Brain pericyte (primary cell): ENCODE measurements at places on chromosomes 4 and X.

GRCh38 chr4:126583509-126583908, 1049.2 kb upstream of the INTU start:
- DNase-seq: no peak

DNA sequence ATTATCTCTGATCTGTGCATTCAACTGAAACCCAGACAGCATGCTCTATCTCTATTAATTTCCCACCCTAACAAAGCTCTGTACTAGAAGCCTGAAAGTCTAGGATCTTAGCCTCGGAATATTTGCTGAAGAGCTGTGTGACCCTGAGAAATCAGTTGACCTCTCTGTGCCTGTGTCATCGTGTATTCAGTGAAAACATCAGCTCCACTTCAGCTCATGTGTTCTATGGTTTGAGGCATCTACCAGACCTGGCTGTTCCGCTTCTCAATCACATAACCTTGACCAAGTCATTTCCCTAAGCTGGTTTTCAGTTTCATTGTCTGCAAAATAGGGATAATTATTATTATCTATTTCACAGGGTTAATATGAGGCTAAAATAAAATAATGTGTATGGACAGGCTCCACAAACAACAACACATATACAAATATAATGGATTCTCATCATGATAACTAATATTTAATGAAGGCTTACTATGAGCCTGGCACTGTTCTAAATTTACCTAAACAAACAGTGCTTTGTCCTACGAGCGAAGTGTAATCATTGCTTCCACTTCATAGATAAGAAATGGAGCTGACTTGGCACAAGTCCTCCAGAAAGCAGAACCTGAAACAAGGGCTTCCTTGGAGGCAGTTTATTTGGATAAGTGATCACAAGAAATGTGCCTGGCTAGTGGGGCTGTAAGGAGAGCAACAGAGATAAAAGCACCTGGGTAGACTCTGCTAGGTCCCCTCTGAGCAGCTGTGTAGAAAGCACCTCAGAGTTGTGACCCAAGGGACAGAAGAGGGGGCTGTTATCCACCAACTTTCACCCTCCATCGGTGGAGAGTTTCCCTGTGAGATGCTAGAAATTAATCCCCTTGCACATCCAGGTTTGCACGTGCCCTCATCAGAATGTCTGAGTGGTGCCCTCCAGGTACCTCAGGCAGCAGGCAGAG, 356.9 kb downstream of the RAB28 start:
- no peak for DNase-seq

DNA sequence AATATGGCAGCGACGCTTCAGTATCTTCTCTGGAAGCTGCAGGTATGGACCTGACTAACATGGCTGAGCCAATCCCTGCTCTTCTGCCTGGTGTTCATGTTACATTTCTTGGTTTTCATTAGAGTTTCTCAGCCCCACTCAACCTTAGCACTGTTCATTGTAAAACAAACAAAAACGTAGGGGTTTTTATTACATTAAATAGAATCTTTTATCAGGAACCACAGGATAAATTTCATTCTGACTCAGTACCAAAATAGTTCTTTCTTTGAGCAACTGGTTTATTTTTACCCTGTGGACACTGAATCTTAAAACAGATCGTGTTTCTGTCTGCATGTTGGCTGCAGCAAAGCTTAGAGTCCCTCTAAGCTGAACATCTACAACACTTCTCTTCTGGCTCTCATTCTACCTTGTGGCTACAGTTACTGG, 27.1 kb downstream of the FHIP1A start:
- DNase-seq: no peak

GRCh38 chrX:9873952-9874351, 87.7 kb downstream of the SHROOM2 start:
- DNase-seq: no peak

DNA sequence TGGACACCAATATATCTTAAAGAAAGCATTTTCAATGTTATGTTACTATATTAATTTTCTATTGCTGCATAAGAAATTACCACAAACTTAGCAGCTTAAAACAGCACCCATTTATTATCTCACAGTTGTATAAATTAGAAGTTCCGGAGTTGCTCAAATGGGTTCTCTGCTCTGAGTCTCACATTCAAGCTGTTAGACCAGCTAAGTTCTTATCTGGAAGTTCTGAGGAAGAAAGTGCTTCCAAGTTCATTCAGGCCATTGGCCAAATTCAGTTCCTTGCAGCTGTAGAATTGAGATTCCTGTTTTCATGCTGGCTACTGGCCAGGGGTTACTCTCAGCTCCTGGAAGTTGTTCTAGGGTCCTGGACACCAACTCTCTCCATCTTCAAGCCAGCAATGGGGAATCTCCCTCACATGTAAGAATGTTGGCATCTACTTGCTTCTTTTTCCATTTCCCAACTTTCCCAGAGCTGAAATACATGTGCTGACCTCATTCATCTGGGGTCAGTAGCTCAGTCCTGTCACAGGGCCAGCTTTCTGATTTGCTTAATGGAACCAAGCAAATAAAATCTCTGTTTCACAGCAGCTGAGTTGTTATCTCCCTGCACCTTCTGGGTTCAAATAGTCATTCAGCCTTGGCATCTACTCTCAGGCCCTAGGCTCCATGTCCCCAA, 99.6 kb upstream of the INTU start:
- DNase-seq: peak; percentile 16

DNA sequence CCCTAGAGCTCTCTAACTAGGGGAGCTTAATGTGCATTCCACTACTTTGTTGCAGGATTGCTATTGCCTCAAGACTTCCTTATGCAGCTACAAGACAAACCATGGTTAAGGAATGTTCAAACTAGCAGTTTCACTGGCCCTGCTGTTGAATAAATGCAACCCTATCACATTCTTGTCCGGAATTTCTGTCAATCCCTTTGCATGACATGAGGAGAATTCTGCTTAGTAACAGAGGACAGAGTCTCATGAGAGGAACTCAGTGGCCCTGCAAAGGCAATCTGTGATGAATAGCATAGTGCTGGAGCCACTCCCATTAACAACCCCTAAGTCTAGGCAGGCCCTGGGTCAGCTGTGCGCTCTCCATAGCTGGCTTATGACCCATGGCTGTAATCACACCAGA, 30.7 kb upstream of the SGMS2 start:
- DNase-seq: no peak

GRCh38 chr4:144202081-144202480, 61.6 kb upstream of the GYPA start:
- no peak for DNase-seq

GRCh38 chr4:70236125-70236524, 6.3 kb upstream of the CSN3 start:
- DNase-seq: no peak

DNA sequence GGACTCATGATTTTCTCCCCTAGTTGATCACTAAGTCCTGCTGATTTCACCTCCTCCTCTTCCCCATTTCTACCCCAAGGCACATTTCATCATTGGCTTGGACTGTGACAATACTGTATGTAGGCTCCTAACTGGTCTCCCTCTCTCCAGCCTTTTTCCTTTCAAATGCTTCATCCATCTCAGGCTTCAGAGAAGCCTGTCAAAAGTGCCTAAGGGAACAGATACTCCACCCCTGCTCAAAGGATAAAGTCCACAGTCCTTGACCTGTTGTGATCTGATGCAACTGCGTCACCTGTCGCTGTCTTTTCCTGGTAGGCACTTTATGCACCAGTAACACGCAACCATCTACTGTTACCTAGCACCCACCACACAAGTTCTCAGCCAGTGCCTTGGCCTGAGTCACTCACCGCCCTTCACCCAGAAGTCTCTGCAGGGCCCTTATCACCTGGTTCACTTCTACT, 12.8 kb downstream of the SCARB2 start:
- no peak for DNase-seq

- no peak for DNase-seq
These were observed 20.6 kb upstream of the PPP2R2C start for GRCh38 chr4:6492861-6493657.

DNA sequence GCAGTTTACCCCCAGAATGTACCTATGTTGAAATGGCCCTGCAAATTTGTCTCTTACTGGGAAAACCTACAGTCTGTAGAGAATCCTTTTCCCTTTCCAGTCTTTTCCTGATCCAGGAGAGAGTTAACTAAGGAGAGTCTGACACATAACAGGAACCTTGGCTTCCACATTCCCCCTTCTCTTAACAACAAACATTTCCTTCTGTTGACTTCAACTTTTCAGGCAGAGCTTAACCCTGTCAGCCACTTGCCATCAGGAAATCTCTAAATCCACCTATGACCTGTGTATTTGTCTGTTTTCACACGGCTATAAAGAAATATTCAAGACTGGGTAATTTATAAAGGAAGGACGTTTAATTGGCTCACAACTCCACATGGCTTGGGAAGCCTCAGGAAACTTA, 45.6 kb upstream of the GPR78 start:
- no peak for DNase-seq

GRCh38 chrX:6821730-6822129, 286.8 kb upstream of the VCX3A start:
- no peak for DNase-seq

DNA sequence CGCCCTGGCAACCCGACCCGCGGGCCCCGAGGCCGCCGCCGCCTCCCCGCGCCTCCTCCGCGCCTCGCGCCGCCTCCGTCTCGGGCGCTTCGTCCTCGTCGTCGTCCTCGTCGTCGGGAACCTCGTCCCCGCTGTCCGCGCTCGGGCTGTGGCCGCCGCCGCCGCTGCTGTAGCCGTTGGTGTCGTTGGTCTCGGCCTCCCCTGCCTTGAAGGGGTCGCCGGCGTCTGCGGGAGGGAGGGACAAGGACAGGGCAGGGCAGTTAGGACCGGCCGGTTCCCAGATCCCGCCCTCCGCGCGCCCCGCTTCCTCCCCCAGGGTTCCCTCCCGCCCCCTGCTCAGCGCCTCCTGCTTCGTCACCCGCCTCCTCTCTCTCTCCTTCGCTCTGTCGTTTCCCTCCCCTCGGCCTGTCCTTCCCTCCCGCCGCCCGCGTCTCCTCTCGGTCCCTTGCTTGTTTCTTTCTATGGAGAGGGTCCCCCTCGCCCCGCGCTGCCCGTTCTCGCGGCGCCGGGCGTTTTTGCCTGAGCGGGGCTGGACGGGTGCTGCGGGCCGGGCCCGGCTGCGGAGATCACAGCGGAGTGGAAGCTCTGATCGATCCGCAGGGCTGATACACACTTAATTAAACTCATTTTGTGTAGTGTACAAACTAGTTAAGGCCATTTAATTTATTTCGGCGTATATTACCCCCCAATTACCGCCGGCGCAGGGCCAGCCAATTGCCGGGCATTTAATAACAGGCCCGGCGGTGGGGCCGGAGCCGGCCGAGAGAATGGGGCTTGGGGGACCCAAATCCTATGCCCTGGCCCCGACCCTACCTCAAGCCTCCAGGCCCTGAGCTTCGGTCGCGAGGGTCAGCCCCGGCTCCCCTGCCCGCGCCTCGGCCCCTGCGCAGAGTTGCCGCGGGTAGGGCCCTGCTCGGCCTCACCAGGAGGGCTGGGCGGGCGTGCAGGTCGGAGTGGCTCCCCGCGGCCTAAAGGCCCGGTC, 2.4 kb downstream of the NKX1-1 start:
- no peak for DNase-seq

GRCh38 chr4:147049946-147050345, 104.3 kb upstream of the TTC29 start:
- no peak for DNase-seq

DNA sequence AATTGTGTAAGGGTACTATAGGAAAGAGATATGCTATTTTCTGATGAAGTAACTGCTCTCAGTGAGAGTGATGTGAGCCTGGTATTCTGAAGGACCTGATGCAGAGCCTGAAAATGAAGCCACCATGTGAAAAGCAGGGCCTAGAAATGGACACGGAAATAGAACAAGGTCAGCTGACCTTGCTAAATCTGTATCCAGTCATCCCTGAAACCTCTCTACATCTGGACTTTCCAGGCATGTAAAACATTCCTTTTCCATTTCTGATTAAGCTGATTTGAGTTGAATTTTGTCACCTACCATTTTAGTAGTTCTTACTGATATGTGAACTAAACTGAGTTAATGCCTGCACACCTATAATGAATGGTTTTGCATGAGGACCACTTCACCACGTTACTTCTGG, 72.4 kb upstream of the NEIL3 start:
- no peak for DNase-seq

GRCh38 chr4:95531141-95531540, 17.6 kb downstream of the UNC5C start:
- no peak for DNase-seq

DNA sequence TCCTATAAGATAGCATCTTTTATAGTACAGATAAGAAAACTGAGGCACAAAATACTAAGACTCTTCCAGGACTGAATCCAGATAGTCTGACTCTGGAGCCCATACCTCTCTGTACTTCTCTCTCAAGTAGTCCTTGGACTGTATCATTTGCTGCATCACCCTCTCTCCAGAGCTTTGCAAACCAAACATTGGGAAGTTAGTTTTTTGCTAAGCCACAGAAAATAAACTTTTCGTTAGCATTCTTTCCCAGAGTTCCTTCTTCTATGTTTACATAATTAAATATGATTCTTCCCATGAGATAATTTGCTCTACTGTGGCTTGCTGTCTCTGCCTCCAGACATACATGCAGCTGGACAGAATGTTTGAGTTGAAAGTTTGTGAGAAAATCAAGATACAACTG, 22.0 kb downstream of the PPEF2 start:
- no peak for DNase-seq

DNA sequence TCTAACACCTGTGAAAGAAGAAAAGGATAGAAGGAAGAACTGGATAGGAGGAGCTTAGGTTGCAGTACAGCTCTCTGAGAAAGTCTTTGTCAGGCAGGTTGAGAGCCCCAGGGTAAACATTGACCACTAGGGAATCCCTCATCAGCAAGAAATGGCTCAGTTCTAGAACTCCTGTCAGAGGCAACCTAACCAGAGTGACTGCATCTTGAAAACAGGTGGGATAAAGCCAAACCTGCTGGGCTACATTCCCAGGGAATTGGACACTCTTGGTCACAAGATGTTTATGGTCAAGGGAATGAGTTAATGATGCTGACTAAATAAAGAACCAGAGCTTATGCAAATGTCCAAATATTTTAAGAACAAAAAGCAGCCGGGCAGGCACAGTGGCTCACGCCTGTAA, 108.3 kb upstream of the MED14 start:
- DNase-seq: no peak

- no peak for DNase-seq
These were observed 53.2 kb downstream of the SPINK2 start for GRCh38 chr4:56768316-56768715.

DNA sequence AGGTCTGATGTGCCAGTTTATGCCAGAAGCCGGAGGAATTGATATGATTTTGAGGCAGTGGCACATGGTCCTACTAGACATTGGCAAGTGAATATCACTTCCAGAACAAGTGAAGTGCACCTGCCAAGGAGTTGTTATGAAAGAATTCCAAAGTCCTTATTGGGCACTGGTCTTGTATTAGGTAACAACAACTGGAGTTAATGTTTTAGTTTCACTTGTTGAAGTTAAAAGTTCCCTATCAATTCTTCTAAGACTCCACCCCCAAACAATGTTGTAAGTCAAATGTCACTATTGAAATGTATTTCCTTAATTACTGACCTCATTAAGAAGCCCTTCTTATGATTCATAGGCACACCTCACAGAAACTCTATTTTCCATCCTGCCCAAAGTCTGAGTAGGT, 3.1 kb downstream of the TET2 start:
- DNase-seq: no peak

DNA sequence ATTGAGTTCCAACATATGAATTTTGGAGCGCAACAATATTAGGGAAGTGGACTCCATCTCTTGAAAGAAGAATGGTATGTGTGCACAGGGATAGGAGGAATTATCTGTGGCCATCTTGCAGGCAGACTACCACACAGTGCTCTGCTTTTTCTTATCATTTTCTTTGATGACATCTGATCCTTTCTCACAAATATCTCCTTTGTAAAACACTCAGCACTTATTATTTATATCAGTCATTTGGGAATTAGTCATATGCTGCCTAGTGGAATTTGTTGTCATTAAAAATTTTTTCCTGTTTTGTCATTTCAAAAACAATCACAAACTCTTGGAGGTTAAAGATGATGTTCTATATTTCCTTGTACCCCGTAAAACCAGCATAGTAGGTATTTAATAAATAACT, 444.3 kb upstream of the ATOH1 start:
- no peak for DNase-seq
